B cell (primary cell): ENCODE measurements at places on chromosomes 11 and 22.

DNA sequence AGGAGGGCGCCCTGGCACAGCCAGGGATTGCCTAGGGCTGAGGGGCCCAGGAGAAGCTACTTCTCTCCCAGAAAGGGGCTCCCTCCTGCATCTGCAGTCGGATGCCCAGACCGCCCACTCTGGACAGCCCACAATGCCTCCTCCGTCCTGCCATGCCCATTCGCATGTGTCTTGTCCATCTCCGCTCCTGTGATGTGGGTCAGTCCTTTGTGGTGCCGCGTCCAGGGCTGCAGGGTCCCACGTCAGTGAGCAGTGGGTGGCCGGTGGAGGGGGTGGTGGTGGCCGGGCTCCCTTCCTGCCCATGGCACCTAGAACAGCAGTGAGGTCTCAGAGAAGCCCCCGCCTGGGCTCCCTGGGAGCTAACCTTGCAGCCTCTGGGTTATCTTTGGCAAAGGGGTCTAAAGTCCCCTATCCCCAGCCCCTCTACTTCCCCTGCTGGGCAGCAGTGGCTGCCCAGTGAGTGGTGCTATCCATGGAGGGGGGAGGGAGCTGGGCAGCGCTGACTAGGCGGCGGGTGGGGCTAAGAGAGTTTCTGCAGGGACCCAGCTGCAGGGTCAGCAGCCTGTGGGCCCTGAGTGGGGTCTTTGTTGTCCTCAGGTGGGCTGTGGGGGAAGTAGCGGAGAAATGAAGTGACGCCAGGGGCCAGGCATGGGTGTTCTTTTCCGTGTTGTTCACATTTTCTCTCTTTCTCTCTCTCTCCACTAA, 41.1 kb downstream of the KCNC1 start:
- no peak for DNase-seq

GRCh38 chr22:40210818-40211217, 33.1 kb downstream of the TNRC6B start:
- peak; percentile 74 for DNase-seq

DNA sequence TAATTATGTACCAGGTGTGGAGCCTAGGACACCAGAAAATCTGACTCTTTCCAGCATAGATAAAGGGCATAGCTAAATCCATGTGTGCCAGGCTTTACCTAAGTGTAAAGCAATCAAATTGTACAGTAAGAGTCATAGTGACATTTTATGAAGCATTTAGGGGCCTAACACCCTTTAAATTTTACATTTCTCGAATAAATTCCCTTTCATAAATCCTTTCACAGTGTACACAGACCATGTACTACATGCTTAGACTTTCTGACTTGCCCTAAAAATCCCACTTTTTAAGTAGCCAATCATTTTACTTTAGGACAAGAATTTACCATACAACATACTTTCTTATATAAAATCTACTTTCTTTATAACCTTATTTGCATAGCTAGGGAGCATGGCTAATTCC, 727.6 kb upstream of the LUZP2 start:
- no peak for DNase-seq

GRCh38 chr11:7486098-7486780, 933 bp downstream of the OLFML1 start:
- DNase-seq: no peak

GRCh38 chr11:20027556-20028013, 132.7 kb downstream of the DBX1 start:
- no peak for DNase-seq

DNA sequence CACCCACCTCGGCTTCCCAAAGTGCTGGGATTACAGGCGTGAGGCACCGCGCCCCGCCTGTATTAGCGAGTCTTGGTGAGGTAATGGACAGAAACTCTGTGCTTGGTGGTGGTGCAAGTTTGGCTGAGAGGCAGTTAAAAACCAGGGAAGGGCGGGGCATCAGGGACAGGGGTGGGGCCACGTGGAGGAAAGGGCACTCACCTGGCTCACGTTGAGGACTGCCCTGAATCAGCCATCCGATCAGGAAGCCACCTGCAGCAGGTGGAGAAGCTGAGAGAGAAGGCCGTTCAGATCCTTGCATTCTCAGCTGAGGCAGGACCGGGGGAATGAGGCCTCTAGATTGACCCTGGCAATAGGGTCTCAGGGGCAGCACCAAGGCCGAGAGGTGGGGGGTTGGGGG, 12.1 kb upstream of the CHRM1 start:
- DNase-seq: no peak
